ENCODE measurements at places on chromosomes 3 and 15.

DNA sequence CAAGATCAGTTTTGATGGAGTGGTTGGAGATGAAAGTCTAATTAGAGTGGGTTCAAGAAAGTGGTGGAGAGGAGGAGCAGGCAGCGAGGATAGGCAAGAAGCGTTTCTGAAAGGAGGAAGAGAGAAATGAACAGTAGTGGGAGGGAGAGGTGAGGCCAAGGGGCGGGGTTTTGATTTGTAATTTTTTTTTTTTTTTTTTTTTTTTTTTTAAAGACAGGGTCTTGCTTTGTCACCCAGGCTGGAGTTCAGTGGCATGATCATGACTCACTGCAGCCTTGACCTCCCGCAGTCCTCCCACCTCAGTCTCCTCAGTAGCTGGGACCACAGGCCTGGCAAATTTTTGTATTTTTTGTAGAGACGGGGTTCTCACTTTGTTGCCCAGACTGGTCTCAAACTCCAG is 36.6 kb downstream of the MRAS start:
- no peak for DNase-seq

DNA sequence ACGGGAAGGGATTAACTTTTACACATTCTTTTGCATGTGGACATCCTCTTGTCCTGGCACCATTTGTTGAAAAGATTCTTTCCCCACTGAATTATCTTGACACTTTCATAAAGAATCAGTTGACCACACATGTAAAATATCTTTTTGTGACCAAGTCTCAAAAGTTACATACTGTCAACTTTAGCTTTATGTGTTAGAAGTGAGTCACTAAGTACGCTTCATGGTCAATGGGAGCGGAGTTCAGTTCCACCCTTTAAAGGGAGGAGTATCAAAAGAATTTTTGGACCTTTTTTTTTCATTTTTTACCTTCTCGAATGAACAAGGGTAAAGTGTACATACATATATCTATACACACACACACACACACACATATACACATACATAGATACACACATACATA is 35.4 kb downstream of the MAPK6 start:
- no peak for DNase-seq

GRCh38 chr3:174206607-174207192 is 652.4 kb upstream of the NAALADL2 start:
- no peak for DNase-seq

DNA sequence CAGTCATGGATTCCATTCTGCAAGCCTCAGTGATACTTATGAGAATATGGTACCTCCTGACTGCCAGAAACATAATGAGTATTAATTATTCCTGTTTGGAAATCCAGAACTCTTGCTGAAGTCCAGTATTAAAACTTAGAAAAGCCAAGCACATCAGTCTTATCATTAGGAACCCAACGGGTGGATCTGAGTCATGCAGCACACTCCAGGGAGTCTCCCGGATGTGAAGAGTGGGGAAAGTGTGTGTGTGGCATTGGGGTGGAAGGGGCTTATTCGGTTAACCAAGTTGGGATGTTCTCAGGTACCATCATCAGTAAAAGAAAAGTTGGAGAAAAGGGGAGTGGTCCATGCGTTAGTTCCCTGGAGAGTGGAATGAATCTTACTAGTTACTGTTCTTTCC is 181.1 kb downstream of the PLCL2 start:
- no peak for DNase-seq

DNA sequence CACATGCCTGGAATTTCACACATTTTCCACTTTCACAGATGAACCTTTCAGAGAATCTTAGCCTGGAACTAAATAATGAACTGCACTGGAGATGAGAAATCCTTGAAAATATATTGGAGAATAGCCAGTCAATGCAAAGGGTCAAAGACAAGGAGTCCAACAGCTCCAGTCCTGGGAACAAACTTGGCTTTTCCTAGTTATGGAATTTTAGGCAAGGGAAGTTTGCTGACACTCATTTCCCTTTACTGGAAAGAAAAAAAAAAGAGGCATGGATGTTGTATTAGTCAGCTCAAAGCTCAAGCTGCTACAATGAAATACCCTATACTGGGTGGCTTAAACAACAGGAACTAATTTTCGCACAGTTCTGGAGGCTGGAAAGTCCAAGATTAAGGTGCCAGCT is 690.8 kb upstream of the ARPP21 start:
- DNase-seq: no peak

GRCh38 chr3:30248423-30248822 is 358.0 kb upstream of the TGFBR2 start:
- no peak for DNase-seq

DNA sequence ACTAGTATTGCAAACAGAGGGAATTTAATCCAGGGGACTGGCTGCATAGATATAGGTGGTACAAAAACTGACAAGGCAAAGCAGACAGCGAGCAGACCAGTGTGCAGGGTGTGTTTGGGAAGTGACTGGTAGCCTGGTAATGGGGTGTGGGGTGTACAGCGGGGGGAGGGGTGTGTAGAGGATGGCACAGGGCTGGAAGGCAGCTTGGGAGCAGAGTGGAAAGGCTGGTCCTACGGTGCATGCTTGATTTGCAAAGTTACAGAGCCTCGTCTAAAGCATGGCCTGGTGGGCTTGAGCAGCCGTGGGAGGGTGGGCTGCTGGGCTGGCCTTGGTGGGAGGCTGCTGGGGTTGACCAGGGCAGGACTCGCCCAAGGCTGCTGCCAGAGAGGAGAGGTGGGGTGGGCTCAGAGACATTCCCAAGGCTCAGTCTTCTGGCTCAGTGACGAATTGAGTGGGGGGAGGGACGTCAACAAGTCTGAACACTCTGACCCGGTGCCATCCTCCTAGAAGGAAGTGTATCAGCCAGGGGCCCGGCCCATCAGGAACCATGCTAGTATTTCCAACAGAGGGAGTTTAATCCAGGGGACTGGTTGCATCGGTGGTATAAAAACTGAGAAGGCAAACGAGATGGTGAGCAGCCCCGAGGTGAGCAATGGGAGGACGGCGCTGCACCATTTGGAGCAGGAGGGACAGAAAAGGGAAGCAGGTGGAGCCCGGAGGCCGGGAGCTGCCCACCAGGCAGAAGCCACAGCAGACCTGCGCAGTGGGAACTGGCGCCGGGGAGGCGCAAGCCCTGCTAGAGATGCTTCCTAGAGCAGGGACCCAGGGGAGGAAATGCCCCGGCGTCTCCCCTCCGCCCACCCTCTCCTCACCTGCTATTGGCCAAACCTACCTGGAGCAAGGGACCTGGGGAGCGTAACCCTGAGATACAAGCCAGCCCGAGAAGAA is 29.2 kb downstream of the CPN2 start:
- no peak for DNase-seq

DNA sequence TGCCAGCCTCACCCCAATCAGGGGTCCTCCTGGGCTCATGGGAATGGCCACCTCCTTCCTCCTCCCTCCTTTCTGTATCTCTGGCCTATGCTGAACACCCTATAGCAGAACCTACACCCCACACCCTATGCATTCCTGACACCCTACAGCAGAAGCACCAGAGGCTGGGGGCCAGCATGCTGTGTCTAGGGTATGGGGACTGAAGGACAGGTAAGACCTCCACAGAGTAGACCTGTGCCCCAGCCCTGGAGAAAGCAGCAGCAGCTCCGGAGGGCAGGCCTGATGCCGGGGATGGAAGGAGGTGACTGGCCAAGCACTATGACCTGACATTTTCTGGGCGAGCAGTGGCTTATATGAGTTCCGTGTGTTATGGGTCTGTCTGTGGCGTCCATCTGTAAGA is 66.9 kb downstream of the TLE3 start:
- no peak for DNase-seq

GRCh38 chr3:188936597-188937107 is 235.1 kb upstream of the TPRG1 start:
- no peak for DNase-seq

DNA sequence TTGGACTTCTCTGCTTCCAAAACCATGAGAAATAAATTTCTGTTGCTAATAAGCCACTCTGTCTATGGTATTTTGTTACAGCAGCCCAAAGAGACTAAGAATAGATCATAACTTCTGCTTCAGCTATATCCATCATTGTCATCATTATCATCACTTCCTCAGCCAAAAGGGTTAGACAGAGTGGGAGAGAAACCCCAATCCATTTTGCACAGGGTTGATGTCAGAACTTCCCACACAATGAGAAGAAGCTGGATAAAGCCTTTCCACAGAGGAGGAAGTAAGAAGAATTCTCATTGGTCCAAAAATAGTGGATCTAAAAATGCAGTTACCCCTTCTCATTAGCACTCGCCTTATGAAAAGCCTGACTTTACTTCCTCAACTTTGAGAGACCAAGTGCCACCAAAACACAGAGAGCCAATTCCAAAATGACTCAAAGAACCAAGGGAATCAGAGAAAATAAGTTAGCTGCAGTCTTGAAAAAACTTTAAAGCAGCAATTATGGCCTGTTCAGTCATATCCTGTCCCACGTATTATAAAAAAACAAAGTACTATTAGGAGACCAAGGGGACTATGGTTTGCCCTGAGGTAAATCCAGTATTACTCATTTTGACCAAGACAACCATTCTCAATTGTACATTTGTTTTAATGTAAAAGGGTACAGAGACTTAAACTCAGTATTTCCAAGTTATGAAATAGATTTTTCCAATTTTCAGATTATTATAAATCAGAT is 80.2 kb downstream of the WNT5A start:
- DNase-seq: no peak

DNA sequence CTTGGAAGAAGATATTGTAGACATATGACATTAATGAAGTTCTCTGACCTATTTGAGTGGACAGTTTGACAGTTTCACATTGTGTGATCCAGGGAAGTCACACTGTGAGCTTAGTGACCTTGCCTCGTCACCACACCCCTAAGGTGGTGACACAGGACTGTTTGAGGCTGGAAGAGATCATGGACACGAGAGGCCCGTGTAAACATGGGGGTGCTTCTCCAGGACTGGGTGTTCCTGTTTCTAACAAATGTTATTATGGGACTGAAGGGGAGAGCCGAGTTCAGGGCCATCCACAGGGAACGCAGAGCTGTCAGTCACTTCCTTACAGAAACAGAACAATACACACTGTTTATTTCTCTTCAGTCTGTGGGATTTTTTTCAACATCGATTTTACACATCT is 96.5 kb upstream of the DNAJC19 start:
- DNase-seq: no peak

- DNase-seq: no peak
These were observed 99.1 kb downstream of the ADCY5 start for GRCh38 chr3:123349566-123350435.

GRCh38 chr15:40958146-40958545 is 4.9 kb downstream of the CHAC1 start:
- DNase-seq: no peak

- no peak for DNase-seq
These were observed 92.5 kb upstream of the SKOR1 start for GRCh38 chr15:67732671-67733374.

- no peak for DNase-seq
These were observed 638.8 kb upstream of the CFAP20DC start for GRCh38 chr3:59688636-59689035.

DNA sequence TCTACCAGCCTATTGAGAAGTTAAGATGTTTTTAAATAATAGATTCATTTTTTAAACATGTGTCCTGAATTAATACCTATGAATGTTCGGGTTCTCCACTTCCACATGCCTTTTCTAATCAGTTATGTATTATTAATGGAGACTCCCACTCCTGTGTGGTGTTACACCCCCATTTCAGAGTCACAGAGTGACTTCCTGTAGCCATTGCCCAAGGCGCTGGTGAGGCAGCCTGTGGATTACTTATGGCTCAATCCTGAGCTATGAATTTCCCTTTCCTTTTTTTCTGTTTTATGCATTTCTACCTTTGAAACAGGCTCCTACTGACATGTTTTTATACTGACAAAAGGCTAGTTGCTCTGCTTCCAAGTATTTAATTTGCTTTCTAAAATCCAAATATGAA is 162.3 kb downstream of the GABRG3 start:
- DNase-seq: no peak

- DNase-seq: no peak
These were observed 66.1 kb upstream of the DLG1 start for GRCh38 chr3:197364410-197365071.

DNA sequence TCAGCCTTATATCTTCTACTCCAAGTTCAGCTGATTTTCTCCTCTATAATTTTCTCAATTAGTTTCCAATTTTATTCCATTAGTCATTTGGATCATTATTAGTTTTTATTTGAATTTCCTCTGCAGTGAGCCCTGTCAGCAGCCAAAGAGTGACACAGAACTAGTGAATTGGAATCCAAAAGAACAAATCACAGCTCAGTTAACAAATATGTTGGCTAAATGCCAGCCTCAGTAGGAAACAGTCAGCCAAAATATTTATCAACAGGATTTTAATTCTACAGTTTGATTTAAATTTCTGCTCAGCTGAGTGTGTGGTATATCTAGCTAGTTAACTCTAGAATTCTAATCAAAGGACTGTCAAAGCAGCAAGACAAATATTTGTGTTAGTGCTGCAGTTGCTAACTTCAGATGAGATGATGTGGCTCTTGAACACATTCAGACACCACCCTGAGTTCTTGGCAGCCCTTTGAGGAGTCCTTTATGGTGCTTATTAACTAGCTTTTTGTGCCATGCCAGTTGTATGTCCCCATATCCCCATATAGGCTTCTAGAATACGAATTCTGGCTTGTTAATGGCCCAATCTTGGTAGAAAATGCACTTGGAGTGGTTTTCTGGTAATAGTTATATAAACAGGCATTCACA is 194.5 kb downstream of the CPNE4 start:
- no peak for DNase-seq

DNA sequence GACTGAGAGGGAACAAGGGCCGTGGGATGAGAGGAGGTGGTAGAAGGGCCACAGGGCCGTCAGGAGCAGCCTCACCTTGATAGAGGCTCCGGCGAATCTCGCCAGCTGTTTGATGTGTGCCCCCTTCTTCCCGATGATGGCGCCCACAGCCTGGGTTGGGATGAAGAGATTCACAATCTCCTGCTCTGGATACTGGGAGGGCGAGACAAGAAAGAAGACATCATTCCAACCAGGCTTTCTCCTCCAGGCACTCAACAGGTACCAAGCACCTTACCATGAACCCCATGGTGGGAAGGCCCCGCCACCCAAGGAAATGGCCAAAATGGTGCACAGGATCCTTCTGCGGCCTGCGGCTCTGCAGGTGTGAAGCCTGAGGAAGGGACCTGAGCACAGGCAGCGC is 71.1 kb downstream of the SENP2 start:
- DNase-seq: no peak

GRCh38 chr15:91625506-91625905 is 228.0 kb upstream of the SLCO3A1 start:
- no peak for DNase-seq

- DNase-seq: peak; percentile 29
These were observed 11.2 kb upstream of the SHC4 start for GRCh38 chr15:48974882-48975281.

GRCh38 chr3:185825006-185825638 is at the start of gene IGF2BP2:
TSS of gene IGF2BP2 (minus strand) at chr3:185825042. CDS start at chr3:185824960, 82 bp downstream.
- no peak for DNase-seq

DNA sequence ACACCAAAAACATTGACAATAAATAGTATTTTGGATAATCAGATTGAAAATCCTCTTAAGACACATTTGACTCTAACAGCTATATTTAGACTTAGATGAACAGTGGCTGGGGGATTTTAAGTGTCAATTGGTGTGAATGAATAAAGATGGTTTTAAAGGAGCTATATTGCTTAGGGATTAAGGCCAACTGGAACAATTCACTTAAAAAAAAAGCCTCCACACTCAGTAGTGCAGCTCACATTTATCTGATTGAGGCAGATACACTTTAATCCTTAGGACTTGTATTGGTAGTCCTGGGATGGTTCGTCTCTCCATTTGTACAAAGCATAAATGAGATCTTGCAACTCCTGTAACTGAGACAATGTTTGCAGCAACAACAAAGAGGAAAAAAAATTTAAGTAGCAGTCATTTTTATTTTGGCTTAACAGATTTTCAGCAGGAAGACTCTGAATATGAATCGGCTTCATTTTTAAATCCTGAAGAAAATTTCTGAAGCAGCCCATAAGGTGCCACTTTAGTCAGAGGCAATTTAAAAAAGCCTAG is 112.0 kb downstream of the UACA start:
- no peak for DNase-seq

All from midbrain (tissue), 1 donor.